ENCODE measurements at places on chromosomes 6 and 20.

DNA sequence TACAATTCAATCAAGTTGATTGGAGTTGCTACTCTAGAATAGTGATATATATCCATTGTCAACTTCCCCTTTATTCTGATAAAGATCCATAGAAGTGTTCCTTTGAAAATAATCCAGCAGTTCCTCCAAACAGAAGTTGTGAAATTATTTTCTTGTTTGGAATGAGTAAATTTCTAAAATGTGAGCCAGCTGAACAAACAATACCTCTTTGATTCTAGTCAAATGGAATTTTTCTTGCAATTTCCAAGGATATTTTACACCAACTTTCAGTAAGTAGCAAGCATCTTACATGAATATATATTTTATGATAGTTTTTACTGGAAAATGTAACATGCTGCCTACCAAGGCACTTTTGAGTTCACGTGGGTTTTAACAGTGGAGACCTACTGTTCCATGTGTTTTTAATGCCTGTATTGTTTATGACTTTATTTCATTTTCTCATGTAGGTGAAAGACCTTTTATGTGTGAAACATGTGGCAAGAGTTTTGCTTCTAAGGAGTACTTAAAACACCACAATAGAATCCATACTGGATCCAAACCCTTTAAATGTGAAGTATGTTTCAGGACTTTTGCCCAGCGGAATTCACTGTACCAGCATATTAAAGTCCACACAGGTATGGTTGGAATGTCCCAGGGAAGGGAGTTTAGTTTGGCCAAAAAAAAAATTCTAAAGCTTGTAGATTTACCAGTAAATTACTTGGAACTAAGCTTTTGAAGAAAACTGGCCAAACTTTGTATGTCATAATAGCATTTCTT lies 6.5 kb downstream of the GZF1 start:
- DNase-seq = no peak

DNA sequence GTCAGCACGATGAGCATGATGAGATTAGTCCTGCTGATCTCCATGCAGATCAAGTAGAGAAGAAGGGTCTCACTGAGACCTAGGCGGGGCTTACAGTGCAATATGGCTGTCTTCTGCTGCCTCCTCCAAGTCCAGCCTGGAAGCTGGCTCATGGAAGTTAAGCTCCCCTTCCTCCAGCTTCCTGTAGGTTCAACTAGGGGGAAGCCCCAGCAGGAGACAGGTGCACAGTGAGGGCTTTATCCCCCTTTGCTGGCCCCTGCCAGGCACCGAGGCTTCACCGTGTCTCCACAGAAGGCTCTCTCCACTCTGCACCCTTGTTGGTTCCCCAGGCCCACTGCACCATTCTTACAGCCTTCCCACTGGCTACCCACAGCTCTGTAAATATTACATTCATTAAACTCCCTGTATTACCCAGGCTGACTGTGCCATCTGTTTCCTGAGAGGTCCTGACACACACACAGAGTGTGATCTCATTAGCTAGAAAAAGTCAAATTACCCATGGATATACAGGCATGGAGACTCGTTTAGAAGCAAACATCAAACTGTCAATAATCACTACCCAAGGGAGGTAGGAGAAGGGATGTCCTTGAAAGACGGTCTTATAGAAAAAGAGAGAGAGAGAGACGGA lies 90.4 kb downstream of the SLC2A10 start:
- DNase-seq = no peak

DNA sequence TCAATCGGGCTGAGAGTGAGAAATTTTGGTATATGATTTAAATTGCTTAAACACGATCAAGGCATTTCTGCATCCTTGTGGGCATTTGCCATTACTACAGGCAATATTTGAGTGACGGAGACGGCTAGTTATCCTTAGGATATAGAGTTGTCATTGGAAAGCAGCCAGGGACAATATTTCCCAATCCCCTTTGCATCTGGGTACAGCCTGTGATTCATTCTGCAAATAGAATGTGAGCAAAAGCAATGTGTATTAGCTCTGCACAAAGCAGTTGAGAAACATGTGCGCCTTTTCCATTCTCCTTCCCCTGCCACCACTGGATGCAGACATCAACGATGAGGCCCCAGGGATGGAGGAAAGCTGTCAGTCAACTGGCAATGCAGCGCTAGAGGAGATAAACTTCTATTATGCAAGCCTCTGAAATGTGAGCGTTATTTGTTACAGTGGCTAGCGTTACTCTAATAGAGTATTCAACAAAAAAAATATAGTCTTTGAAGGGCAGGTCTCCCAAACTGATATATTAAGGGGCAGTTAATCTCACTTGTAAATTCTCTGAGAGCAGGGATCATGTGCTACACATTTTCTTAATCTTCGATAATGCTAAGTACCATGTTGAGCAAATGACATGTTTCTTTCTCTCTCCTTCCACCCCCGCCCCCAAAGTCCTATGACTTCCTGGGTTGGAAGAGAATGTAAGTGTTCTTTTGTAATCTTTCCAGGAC lies 37.1 kb upstream of the NCOA3 start:
- DNase-seq = no peak

- DNase-seq = no peak
Measured at GRCh38 chr20:57664924-57665588, 44.8 kb downstream of the PMEPA1 start.

DNA sequence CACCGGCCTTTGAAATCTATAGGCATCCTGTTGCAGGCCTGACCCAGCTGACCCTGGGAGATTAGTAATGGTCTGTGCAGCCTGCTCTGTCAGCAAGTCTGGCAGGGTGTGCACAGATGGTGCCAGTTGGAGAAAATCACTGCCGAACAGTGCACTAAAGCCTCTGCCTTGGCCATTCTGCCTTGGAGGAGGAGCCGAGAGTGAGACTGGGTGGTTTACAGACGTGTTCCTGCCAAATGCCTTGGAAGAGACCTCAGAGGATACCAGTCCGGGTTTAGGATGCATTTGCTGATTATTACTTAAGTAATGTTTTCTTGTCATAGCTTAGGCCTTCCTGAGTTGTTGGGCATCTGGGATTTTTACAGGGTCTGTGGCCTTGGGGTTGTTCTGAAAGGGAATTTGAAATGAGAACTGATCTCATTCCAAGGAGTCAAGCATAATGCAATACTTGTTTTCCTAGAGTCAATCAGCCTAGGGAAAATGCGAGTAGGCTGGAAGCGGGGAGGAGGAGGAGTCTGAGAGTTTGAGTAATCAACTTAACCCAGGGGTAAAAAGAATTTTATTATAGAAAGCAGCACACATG lies 292.1 kb downstream of the SOX4 start:
- peak; percentile 63 for DNase-seq

DNA sequence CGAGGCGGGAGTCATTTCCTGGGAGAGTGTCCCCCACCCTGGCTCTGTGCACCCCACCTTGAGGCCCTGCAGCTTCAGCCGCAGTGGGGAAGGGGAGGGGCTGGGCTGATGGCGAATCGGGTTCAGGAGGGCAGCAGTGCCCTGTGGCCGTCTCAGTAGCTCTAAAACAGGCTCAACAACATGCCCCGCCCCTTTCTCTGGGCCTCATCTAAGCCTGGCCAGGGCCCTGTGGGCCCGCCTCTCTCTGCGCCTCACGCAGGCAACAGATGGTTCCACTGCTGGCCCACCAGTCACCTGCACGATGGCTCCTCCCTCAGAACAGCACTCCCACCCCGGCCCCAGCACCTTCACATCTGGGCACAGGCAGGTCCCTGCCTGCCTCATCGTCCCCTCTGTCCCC lies 30.2 kb downstream of the CHRNA4 start:
- DNase-seq = no peak

DNA sequence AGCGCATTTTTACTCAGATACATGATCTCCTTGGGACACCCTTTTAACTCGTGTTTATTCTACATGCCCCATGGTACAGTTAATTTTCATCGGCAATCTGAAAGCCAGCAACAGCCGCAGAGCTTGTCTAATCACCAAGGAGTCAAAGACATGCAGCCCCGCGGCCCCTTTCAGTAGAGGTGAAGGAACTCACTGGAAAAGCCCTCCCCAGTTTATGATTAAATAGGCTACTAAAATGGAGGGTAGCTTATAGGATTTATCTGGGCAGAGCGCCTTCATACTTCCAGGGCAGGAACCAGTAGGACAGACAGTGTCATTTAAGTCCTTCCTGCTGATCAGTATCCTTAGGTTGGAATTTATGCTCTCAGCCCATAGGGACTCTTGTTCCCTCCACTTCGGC lies 83.5 kb downstream of the DHX35 start:
- no peak for DNase-seq

DNA sequence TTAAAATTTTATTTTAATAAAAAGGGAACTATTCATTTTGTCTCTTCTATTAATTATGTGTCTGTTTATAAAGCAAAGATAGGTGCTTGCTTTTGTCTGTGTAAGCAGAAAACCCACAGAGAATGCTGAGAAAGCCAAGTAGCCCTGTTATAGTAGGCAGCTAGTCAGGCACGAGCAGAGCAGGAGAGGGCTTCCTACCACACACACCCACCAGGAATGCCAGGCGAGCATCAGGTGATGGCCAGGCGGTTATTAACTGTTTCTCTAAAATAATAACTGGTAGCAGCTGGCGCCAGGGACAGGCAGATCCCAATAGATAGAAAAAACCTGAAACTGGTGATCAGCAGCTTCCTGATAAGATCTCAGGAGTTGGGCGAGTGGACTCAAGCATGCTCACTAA lies 15.7 kb downstream of the C6orf15 start:
- no peak for DNase-seq

DNA sequence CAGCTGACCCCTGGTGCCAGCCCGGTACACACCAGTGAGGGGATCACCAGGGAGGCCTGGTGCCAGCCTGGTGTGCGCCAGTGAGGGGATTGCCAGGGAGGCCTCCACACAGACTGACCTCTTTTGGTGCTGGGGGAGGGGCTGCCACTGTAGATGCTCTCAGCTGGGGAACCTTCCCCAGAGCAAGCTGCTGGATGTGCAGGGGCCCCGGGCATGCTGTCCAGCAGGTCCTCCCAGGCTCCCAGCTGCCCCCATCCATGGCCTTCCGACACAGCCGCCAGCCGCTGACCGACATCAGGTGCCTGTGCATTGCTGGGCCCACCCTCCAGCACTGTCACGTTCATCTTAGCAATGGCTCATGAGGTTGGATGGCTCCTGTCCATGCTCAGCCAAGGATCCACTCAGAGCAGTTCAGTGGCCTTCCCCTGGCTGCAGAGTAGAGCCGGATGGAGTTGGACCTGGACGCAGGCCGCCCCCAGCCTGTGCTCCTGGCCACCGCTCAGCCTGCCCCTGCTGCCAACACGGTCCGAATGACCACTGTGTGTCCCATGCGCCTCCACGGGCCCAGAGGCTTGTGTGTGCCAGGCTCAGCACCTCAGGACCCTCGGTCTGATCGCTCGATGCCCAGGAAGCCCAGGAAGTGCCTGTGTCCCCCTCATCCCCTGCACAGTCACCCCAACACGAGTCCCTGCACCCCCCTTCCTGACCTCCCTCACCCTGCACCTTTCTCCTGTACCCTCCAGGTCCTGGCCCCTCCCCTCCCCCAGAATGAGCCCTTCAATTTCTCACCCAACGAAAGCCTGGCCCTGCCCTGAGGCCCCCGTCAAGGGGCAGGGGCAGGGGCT lies 95.7 kb downstream of the YTHDF1 start:
- no peak for DNase-seq

GRCh38 chr6:79064635-79065034 lies 13.4 kb downstream of the PHIP start:
- no peak for DNase-seq

DNA sequence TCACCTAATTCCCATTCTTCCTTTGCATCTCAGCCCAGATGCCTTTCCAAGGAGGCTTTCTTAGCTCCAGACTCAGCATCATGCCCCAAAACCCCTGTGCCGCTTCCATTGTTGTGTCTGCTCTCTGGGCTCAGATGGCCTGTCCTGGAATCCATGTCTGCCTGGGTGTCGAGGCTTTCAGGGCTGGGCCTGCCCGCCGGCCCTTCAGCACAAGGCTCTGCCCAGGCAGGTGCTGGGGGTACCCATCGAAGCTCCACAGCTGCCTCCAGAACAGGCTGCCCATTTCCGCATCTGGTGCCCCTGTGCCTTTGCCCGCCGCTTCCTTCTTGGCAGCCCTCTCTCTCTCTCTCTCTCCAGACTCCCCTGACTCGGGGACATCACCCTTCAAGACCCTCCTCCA lies 1.2 kb downstream of the CPXM1 start:
- no peak for DNase-seq

DNA sequence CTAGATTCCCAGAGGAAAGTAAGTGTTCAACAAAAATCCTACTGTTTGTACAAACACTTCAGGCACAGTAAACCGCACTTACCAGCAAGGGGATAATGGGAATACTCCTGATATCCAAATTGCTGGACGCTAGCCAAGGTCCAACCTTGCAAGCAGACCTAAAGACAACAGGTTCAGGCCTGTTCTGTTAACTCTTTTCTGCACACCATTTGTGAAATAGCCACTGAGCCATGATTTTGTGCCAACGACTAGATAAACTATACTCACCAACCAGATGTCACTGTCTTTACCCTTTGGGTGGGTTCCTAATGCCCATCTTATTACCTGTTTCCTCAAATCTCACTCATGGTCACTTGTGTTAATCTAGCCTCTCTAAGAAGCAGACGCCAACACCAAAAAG lies 43.5 kb downstream of the GOPC start:
- DNase-seq = no peak

DNA sequence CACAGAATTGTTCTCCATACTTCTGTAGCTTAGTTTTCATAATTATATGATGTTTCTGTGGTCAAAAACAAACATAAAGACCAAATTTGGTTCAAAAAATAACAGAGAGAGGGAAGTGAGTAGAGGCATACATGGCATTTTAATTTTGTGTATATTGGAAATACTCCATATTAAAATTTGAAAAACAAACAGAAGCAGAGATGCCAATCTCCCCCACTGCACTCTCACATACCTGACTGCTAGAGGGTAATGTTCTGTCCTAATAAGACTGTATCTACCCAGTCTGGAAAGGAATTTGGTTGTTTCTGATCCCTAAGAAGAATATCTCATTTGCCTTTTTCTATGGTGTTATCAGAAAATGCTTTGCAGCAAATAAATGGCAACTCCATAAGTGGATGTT lies 959.0 kb upstream of the FLRT3 start:
- no peak for DNase-seq

DNA sequence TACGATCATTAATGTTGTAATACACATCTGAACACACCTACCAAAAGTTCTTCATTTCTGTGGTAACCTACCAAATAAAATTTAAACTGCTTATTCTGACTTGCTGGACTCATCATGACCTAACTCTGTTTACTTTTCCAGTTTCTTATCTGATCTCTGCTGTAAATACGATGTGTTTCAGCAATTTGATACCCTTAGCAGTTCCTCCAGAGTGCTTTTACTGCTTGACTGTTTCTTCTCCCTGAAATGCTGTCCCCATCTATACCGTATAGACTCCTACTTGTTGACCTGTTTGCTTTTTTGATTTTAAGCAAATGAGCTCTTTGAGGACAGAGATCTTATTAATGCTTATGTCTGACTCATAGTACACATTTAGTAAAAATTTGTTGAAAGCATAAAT lies 119.5 kb downstream of the SCAF8 start:
- no peak for DNase-seq

DNA sequence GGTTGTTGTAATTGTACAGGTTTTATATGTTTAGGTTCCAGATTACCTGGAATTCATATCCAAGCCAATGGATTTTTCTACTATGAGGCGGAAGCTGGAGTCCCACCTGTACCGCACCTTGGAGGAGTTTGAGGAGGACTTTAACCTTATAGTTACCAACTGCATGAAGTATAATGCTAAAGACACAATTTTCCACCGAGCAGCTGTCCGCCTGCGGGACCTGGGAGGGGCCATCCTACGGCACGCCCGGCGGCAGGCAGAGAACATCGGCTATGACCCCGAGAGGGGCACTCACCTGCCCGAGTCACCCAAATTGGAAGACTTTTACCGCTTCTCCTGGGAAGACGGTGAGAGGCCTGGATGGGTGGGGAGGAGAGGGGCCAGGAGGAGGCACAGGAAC lies 13.6 kb downstream of the BRPF3 start:
- no peak for DNase-seq

Data from left renal cortex interstitium (tissue), 4 donors.